NCI-H345 (cell line): ENCODE measurements at places on chromosomes 11 and 22.
A peak's percentile ranks its signal among the peaks of the same experiment; 100 is the strongest.

- no peak for DNase-seq
Measured at GRCh38 chr11:6307876-6308275, 12.4 kb downstream of the CAVIN3 start.

- DNase-seq = no peak
Measured at GRCh38 chr22:49548356-49549202, 279.1 kb downstream of the BRD1 start.

DNA sequence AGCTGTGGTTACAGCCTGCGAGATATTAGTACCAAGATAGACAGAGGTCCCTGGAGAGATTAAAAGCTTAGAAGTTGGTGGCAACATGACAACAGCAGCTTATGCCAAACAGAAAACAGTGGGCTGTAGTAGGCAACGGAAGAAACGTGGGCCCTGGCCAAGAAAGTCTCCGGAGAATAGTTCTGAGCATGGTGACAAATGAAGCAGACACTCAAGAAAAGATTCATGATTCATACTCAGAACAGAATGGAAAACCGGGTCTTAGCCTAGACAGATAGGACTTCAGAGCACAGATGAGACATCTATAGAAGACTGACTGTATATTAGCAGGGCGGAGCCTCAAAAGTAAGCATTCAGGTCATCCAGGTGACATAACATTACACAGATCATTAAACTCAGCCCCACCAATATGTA is 727.4 kb downstream of the ETS1 start:
- DNase-seq = no peak

DNA sequence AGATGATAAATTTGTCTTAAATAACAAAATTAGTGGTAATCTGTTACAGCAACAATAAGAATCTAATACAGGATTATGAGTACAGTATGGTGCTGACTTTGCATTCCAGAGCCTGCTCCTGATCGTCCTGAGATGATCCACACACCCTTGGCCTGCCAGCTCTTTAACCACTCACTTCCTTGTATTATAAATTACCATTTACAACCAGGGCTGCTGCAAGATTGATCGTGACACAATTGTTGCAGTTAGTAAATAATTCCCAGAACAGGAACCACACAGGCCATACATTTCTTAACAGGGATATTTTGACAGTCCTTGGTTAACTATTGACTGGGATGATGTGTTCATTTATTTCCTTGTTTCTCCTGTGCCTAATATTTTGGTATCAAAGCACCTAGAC is 3.8 kb upstream of the CBLIF start:
- no peak for DNase-seq

- DNase-seq = no peak
Measured at GRCh38 chr22:37001826-37002225, 17.4 kb downstream of the TST start.

- DNase-seq = peak; percentile 73
Measured at GRCh38 chr11:8229299-8230177, 34.1 kb downstream of the LMO1 start.

DNA sequence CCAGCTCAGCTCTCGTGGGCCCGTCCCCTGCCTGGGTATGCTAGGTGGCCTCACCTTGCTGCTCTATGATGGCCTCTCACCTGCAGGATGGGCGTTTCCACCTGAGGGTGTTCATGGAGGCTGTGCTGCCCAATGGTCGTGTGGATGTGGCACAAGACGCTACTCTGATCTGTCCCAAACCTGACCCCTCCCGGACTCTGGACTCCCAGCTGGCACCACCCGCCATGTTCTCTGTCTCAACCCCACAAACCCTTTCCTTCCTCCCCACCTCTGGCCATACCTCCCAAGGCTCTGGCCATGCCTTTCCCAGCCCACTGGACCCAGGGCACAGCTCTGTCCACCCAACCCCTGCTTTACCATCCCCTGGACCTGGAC is 2.1 kb downstream of the ZP1 start:
- DNase-seq = no peak

DNA sequence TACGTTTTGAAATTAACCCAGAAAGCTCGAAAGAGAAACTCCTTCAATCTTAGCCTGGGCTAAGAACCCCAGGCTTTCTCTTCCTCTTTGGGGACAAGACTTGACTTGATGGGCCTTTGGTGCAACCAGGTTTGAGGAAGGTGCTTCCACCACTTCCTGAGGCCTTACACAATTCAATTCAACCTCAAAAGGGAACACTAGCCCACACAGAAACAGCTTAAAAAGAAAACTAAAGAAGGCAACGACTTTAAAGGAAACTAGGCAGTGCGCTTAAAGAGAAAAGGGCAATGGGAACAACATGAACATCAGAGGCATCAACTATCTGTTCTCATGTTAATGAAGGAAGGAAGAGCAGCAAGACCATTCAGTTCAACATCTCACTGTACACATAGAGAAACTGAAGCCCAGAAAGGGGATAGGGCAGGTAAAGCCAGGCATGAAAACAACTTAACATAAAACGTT is 24.8 kb downstream of the PAK1 start:
- DNase-seq = no peak

GRCh38 chr11:78339483-78339882 is 78.1 kb downstream of the GAB2 start:
- DNase-seq = peak; percentile 33

DNA sequence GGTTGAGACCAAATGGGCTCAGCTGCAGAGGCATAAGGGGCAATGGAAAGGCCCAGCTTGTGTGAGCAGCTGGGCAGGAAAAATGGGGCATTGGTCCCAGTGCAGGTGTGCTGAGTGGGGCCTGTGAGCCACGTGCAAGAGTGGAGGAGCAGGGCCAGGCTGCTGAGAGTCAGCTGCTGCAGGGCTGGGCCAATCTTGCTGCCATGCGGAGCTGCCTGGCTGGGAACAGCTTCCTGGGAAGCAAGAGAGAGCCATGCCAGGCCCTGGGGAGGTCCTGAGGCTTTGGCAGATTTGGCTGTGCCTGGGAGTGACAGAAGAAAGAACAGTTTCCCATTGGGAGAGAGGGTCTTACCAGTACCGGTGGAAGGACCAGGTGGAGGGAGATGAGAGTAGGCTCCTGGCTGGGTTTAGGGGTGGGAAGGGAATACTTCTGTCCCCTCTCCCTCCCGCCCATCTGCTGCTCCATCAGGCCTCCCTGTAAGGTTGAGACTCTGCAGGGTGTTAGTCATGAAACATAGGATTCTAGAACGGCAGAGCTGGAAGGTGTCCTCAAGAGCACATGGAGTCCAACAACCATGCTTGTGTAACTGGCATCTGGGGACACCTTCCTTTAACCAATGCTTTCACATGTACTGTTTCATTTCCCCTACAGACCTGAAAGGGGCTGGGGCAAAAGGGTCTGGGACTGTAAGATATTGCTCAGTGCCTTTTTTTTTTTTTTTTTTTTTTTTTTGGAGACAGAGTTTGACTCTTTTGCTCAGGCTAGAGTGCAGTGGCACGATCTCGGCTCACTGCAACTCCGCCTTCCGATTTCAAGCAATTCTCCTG is 10.4 kb downstream of the SEPTIN3 start:
- no peak for DNase-seq

DNA sequence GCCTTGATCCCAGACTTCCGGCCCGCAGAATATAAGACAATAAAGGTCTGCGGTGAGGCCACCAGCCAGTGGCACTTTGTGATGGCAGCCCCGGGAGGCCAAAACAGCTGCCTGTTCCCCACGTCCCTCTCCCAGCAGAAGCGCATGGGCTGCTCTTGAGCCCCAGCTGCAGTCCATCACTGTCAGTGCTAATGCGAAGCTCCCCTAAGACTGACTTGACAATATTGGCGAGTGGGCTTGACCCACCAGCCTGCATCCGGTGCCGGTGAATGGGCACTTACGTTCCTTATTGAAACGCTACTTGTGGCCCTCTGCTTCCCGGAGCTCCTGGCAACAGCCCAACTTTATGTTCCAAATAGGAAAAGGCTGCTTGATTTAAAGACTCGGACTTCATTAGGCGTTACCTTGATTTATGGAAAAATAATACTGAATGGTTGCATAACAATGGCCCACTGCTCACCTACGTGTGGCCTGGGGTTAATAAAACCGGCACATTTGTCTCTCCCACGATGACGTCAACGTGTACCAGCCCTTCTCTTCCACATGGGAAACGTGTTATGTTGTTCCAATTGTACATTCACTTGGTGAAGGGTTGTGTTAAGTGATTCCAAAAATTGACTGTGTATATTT is 93.4 kb upstream of the SEPTIN5 start:
- peak; percentile 27 for DNase-seq

- DNase-seq = no peak
Measured at GRCh38 chr22:39024519-39025308, 3.8 kb downstream of the APOBEC3D start.

GRCh38 chr22:28951530-28951929 is 68.2 kb downstream of the ZNRF3 start:
- no peak for DNase-seq

- DNase-seq = no peak
Measured at GRCh38 chr11:18036456-18036855, 9.6 kb downstream of the TPH1 start.

- no peak for DNase-seq
Measured at GRCh38 chr11:17687946-17688670, 31.3 kb upstream of the MYOD1 start.

- no peak for DNase-seq
Measured at GRCh38 chr11:45960387-45961095, 38.1 kb downstream of the LARGE2 start.

DNA sequence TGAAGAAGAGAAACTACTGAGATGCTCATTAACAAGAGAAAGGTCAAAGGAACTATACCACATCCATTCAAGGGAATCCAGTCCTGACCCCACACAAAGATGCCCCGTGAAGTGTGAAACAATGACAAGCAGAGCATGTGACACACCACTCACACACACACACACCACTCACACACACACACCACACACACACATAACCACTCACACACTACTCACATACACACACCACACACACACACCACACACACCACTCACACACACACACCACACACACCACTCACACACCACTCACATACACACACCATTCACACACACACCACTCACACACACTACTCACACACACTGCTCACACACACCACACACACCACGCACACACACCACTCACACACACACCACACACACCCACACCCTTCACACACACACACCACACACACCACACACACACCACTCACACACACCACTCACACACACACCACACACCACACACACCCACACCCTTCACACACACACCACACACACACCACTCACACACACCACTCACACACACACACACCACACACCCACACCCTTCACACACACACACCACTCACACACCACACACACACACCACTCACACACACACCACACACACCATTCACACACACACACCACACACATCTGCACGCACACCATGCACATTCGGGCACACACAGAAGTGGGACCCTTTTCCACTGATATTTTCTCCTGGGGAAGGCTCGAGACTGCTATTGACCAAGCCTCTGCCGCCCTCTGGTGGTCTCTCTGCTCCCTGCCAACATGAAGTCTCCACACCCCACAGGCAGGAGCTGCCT is 32.0 kb upstream of the COMT start:
- peak; percentile 53 for DNase-seq

DNA sequence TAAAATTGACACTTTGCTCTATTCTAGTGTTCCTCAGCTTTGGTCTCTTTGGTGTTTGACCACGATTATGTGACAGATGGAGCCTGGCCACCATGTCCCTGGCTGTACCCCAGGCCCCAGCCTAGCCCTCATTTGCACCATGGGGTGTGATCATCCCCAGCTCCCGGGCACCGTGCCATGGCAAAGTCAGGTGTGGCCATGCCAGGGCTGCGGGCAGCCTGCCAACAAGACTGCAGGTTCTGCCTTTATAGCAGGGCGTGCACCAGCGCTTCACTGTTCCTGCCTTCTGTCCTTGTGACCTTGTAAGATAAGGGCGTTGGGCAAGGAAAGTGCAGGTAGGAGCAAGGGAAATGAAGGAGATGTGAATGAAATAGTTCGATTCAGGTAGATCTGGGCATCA is 22.4 kb upstream of the APOBEC3A start:
- DNase-seq = peak; percentile 95

- no peak for DNase-seq
Measured at GRCh38 chr11:82601711-82602110, 132.0 kb downstream of the FAM181B start.

GRCh38 chr11:66568124-66568916 is at the start of gene CTSF:
TSS of gene CTSF (minus strand) at chr11:66568606. CDS start at chr11:66568486, 120 bp downstream.
- peak; percentile 71 for DNase-seq

- DNase-seq = no peak
Measured at GRCh38 chr11:121881806-121882205, 234.2 kb downstream of the BLID start.

DNA sequence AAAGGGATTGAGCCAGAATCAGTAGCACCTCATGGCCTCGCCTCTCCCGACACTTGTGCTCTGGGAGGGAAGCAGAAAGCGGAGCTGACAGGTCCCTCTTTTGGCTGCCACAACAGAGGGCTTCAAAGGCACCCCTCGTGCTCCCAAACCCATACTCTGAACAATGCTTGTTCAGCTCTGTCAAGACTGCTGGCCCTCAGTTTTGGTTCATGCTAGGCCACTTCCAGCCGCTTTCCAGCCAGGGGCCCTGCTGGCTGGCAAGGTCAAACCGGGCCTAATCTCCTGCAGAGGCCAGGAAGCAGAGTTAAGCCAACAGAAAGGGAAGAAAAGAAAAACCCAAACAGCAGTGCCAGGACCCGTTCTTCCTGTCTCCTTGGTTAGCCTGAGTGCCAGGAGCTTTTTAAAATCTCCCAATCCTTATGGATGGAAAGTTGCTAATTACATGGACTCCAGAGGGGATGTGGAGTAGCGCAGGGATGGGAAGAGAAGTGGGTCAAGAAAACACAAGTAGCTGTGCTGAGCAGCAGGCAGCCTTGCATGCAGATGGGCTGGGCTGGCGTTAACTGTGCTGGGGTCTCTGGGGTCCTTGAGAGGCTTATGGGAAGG is 150.6 kb downstream of the GRIK4 start:
- no peak for DNase-seq

DNA sequence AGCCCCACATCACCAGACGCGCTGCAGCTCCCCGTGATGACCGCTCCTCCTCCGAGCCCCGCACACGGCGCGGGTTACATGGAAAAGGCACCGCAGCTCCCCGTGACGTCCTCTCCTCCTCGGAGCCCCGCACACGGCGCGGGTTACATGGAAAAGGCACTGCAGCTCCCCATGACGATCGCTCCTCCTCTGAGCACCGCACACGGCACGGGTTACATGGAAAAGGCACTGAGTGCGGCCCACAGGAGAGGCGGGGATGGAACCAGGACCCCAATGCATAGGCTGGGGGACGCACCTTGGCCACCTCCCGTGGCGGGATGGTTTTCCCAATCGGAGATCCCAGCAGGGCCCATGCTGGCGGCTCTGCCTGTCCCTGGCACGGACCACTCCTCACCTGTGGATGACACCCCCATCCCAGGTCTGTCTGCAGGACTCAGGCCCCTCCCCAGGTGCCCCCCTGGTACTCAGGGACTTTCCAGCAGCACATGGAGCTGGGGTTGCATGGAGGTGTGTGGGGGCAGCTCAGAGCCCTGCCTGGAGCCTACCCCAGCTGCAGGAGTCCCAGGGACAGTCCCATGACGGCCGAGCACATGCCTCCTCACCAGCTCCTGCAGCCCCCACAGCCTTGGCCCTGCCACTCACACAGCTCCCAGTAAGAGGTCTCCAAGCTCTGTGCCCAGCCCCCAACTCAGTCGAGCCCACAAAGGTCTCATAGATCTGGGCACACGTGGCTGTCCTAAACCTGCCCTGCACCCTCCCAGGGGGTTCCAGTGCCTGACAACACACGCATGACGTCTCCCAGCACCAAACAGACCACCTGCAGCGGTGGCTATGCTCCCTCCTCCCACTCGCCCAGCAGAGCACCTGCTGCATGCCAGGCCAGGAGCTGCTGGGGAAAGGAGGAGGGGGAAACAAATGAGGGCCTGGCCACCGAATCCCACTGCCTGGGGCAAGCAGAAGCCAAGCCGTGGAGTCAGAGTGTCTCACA is 166.6 kb downstream of the BRD1 start:
- peak; percentile 79 for DNase-seq

- no peak for DNase-seq
Measured at GRCh38 chr11:112612250-112612849, 348.9 kb upstream of the NCAM1 start.
